Spinal cord (tissue), 10 donors: ENCODE measurements at places on chromosomes 12 and 14.

GRCh38 chr12:65278576-65279368 is at the start of gene MSRB3:
Gene MSRB3 (plus strand): TSS chr12:65278683. CDS start chr12:65308580, 29,897 bp downstream.
- peak; percentile 73 for DNase-seq

DNA sequence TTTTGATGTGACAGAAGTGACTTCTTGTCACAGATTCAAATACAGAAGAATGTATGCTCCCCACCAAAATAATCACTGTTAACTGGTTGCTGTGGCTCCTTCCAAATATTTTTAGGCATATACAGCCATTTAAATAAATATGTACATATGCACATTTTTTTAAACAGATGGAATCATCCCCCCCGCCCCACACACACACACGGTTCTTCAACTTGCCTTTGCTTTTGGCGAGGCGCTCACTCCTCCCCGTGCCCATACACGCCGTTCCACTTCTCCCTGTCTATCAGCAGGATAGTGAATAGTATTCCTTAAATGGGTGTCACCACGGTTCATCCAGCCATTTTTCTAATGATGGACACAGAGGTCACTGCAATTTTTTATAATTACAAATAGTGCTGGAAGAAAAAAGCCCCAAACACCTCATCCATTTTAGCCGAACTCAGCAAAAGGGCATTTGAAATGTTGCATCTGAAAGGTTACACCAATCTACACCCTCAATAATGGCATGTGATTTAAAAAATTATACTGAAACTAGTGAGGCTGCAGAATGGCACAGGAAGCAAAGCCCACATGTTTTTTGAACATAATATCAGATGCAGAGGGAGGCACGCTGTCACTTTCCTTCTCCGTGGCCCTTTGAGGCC is 39.2 kb upstream of the MEG3 start:
- no peak for DNase-seq

DNA sequence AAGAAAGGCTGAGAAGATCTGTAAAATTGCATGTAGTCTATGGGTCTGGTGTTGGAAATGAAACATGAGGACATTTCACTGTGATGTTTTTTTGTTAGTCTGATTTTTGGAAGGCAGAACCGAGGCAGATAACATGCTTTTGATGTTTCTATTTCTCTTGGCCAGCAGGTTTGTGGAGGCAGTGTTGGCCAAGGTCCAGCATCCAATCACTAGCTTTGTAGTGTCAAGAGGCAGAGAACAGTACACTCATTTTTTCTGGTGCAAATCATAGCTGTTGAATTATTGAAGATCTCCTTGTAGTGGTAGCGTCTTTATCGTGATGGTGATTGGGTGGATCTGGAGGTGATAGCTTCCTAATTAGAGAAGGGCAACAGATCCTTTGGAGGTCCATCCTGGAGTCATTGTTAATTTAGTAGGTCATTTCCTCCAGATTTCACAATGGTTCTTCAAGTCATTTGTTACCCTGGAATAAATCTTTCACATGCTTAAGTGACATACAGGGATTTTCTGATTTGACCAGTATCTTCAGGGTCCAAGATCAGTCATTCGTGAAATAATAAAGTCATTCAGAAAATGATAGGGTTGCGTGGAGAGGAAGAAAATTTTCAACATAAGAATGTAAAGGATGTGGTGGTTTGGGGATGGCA is 252.4 kb upstream of the CPNE8 start:
- no peak for DNase-seq

GRCh38 chr12:132172619-132173018 is 28.4 kb downstream of the NOC4L start:
- DNase-seq = no peak

DNA sequence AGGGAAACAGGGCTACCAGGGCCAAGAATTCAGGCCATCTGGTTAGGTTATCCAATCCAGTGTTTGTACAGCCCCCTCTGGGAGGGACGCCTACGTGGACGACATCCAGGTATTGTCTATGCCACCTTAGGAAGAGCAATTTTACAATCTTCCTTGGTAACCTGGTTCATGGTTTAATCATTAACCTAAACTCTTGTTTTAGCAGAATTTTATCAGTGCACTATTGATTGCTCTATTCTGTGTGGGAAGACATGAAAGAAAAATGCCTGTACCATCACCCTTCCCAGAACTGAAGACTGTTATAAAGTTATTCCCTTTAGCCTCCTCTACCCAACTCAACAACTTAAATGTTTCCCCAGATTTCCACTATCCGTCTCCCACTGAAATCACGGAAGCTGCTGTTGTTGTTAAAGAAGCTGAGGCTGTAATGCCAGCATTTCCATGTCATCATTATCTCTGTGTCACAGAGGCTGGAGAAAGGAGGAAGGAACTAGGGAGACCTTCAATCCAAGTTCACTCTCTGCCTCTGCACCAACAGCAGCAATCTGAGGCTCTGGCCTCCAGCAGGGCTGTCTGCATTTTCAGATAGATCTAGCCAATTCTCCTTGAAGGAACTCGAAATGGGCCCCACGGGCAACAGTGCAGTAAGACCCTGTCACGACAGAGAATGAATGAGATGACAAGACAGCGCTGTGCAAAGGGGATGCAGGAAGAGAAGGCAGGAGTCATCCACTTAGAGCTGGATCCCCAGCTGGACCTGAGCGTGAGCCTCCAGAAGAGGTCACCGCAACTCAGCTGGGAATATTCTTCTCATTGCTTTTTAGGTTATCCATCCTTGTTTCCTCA is 183.4 kb upstream of the GZMB start:
- DNase-seq = no peak

- no peak for DNase-seq
Observed at GRCh38 chr14:51516706-51517395, 134.9 kb upstream of the FRMD6 start.

DNA sequence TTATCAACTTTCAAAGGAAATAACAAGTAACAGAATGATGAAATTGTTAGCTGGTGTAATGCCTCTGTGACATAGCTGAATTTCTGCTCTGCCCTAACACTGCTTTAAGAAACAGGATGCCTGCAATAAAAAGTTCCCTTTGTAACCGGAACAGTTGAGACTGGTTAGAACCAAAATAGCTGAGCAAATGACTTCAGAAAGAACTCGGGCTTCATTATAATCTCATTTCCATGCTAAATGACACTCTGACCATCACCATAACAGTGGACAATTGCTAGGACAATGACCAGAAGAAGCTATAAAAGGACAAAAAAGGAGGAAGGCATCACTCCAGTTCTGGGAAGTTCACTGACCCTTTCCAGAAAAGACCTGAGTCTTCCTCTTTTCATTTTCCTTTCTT is 23.5 kb upstream of the PYGL start:
- DNase-seq = no peak

GRCh38 chr14:39055786-39056474 is 47.1 kb downstream of the SEC23A start:
- no peak for DNase-seq

DNA sequence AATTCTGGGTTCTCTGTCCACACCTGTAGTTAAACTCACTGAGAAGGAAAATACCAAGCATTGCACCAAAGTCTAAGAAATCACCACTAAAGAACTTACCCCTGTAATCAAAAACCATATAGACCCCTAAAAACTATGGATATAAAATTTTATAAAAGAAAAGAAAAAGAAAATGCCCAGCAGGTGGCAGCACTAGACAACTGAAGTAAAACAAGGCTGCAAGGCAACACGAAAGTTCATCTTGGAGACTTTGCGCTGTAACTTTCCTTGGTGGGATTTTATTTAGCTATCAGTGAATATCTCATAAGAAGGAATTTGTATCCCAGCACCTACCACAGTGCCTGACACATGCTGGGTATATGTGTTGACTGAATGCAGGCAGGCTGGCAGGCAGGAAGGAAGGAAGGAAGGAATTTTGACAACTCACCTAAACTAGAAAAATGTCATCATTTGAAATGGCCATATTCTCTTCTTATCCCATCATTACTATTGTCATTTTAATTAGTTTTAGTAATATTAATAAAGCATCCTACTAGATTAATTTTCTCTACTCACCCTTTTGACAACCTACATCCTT is 68.2 kb upstream of the ETV6 start:
- peak; percentile 56 for DNase-seq

GRCh38 chr12:2553388-2554126 is 241.2 kb upstream of the FKBP4 start:
- no peak for DNase-seq

DNA sequence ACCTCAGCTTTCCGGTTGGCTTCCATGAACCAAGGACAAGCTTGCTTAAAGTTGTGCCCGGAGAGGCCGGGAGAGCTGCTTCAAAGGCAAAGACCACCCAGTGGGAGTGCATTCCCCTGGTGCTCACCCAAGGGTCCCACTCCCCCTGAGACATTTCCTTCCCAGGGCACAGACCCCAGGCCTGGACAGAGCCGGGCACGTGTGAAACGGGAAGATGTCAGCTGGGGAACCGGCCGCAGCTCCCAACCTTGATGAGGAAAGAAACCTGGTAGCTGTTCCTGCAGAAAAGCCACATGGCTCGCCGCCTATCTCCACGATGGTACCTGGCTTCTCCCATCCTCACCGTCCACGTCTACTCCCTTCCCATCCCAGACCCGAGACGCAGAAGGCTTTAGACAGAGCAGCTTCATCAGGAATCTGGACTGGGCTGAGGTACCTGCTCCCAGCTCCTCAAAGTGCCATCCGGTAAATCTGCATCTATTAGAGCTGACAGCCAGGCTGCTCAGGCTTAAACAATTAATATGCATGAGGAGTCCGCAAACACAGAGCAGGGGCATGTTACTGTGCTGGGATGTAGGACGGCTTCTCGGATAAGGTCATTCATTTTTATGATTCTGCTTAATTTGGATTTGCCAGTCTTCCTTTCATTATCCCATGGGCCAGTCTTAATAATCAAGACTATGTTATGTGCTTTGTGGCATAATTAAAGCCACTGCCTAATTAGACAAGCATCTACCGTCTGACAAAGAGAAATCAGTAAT is 53.1 kb downstream of the GALNT9 start:
- no peak for DNase-seq

DNA sequence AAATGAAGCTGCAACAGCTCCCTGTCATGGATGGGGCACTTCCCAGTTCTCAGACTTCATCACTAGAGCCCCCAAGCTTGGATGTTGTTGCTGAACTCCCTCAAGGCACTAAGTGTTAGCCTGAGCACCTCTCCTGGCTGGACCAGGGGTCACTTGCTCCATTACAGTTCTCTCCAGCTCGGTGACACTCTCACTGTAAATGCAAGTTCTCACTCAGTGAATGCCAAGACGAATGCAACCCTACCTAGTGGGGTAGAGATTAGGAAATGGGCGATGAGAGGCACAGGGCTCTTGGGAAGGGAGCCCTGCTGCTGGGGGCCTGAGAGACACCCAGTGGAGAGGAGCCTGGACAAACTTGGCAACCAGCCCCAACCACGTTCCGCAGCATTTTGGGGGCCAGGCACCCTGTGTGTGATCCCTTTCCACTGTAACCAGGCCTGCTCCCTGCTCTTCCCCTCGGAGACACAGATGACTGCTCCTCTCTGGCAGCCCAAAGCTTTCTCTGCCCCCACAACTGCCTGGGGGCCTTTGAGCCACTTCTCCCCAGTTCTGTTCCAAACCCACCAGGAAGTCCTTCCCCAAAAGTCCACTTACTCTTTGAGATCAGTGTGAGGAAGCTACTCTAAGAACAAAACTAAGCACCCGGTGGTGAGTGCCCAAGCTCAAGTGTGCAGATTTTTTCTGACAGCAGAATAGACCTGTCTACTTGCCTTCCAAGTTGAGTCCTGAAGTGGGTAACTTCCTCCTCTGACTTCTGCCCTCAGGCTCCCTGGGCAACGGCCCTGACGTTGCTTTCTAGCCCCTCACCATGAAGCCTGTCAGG is 8.0 kb upstream of the SELPLG start:
- no peak for DNase-seq

GRCh38 chr12:53060721-53061276 is 10.9 kb downstream of the TNS2 start:
- DNase-seq = no peak

DNA sequence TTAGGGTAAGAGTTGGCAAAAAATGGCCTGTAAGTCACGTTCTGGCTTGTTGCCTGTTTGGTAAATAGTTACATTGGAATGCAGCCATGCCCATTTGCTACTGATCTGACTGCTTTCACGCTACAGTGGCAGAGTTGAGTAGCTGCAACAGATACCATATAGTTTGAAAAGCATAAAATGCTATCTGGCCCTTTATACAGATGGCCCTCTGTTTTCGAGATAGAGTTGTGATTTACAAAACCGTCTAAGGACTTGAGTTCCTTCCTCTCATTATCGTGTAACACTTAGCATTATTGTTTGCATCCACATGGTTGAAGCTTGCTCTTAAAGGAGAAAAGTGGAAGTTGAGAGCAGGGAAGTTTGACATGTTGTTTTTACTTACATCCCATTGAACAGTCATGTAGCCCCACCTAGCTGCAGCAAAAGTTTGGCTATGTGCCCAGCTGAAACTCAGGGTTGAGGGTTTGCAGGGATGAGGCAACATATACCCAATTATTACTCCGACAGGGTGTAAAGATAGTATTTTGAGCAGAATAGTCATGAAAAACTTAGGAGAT is 11.3 kb upstream of the SCFD1 start:
- DNase-seq = no peak

DNA sequence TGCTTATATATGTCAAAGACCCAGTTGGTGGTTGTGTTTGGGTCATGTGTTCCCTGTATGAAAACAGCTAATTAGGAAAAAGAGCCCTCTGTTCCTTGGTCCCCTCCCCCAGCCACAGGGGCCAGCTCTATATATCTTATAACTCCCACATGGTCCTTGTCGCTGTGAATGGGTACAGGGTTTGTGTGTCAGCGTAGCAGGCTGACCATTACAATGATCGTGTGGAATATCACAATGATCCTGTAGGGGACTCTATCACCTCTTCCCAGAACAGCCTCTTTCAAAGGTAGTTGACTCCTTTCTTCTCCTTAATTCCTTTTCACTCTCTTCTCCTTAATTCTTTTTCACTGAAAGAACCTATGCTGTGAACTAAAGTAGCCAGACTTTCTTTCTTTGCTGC is 51.6 kb upstream of the RIC8B start:
- DNase-seq = no peak

GRCh38 chr12:56781726-56782125 is 18.6 kb downstream of the HSD17B6 start:
- DNase-seq = no peak

DNA sequence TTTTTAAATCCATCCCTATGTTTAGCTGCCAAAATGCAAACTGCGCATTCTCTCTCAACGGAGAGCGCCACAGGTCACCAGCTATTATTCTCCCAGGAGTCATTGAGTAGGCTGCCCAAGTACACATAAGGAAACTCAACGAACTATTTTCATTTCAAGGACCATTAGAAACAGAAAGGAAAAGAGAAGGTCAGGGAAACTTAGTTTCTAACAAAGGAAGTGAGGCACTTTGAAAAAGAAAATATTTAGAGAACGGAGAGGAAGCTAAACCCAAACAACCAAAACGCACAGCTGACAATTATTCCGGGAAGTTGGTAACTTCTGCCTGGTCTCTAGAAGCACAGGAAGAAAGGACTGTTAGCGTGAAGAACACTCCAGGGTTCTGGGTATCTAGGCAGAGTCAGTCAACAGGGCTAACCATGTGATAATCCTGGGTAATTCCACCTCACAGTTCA is 23.5 kb downstream of the GPHB5 start:
- no peak for DNase-seq
